ENCODE measurements at places on chromosomes 5 and 9. TPM values are rescaled to one million over a fixed set of nuclear protein-coding genes. Genes with fewer than 3 reads are reported as not detected.

GRCh38 chr9:34994260-34994899 is 4.8 kb downstream of the DNAJB5 start:
- DNase-seq: peak; percentile 57

DNA sequence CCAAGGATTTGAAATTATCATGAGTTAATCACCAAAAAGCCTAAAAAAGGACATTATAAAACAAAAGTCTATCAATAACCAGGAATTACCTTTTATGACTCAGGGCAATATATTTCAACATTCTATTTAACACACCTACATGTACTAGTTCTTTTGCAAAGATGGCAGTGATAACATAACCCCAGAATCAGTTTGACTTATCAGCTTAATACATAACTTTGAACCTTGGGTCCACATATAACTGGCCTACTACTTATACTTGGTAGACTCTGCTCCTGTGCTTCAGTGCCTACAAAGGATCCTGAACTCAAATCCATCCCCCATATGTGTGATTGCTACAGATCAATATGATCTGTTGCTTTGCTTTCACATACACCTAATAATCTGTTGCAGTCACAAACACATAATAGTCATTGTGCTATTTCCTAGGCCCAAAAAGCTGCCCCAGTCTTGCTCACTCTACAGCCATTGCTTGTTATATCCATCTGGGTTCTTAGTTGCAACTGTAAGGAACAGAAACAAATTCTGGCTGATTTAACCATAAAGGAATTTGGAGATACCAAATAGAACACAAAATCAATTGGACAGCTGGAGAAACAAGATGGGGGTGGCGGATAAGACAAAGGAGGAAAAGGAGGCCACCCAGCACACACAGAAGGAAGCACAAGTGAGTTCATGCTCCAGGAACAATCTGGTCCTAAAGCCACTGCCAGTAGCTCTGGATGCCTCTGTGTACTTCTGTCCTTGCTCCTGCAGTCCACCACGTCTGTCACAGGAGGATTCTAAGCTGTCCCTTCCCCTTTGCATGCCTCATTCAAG is 25.5 kb downstream of the DEPDC1B start:
- no peak for DNase-seq

GRCh38 chr5:142007237-142007544 is 5.6 kb downstream of the GNPDA1 start:
- no peak for DNase-seq

DNA sequence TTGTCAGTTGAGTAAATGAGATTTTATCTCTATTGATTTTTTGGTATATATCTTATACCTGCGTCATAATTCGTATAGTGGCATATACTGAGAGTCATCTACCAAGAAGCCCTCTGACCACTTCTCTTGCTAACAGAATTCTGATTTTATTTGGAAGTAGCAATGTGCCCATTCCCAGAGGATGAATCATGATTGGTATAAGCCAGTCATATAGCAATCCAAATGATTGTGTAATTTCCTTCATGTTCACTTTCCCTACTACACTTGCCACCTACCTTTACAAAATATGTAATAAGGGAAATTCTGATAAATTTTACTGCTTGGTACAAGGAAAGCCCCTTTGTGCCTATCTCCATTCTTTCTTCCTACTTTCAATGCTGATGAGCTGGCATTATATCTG is 16.1 kb upstream of the ZNF462 start:
- DNase-seq: no peak

Gene B4GALT1
- total RNA-seq: 86.7 TPM

DNA sequence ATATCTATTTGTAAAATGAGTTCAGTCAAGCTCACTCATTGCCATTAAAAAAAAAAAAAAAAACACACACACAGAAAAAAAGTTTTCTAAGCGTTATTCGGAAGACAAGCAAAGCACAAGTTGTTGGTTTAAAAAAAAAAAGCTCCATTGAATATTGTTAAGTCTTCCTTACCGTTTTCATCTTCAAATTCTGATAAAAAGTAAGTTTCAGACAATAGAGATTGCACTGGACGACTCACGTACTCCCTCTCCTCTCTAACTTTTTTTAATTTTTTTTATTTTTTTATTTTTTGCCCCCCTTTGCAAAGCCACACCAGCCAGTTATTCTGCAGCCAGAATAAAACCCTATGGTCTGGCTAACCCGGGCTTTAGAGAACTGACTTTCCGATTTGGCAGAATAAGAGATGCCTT is 544 bp downstream of the ADAMTS6 start:
- no peak for DNase-seq

GRCh38 chr5:120769312-120769872 is 305.3 kb downstream of the PRR16 start:
- DNase-seq: no peak

GRCh38 chr5:33614039-33614438 is 173.3 kb downstream of the TARS1 start:
- DNase-seq: no peak

- no peak for DNase-seq
These were observed 619.6 kb upstream of the ADAMTS16 start for GRCh38 chr5:4520559-4520958.

GRCh38 chr5:181051841-181052671 is 12.0 kb downstream of the BTNL9 start:
- DNase-seq: no peak

Gene FBP1
- total RNA-seq: not detected

Gene ODF2
- total RNA-seq: 83.8 TPM

Gene SLC1A1
- total RNA-seq: 2.2 TPM

- no peak for DNase-seq
These were observed 4.8 kb downstream of the RETREG1 start for GRCh38 chr5:16612007-16612406.

GRCh38 chr9:88681434-88681833 is 146.5 kb downstream of the NXNL2 start:
- no peak for DNase-seq

Gene MARCHF6
- total RNA-seq: 162 TPM
